ENCODE measurements at places on chromosomes 6 and 20.

GRCh38 chr6:44235891-44236516 is 10.9 kb upstream of the HSP90AB1 start:
- DNase-seq: no peak

- DNase-seq: peak; percentile 43
Measured at GRCh38 chr20:62238569-62239277, 402 bp downstream of the OSBPL2 start.

GRCh38 chr6:1596088-1596852 is 13.4 kb upstream of the FOXC1 start:
- DNase-seq: no peak

GRCh38 chr20:24677626-24678315 is 208.3 kb downstream of the SYNDIG1 start:
- no peak for DNase-seq

GRCh38 chr20:42494290-42494689 is 695.4 kb downstream of the PTPRT start:
- DNase-seq: no peak

- DNase-seq: no peak
Measured at GRCh38 chr6:6412221-6412620, 91.8 kb upstream of the F13A1 start.

GRCh38 chr6:167338541-167339117 is 13.7 kb downstream of the TTLL2 start:
- DNase-seq: no peak

GRCh38 chr6:168322966-168323365 is 3.4 kb upstream of the DACT2 start:
- no peak for DNase-seq

DNA sequence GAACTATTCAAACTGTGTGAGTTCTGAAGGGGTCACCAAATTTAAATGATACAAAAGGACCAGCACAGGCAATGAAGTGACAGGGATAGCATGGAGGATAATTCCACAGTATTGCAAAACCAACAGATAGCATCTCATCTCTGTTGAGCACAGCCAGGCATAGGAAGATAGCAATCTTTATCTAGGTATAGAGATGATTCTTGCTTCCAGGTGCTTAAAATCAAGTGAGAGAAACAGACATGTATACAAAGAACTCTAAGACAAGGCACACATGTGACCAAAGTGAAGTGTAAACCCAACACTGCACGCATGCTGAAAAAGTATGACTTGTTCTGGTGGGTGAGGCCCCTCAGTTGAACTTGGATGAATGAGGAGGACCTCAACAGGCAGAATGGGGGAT is 48.4 kb upstream of the ARMC2 start:
- DNase-seq: no peak

DNA sequence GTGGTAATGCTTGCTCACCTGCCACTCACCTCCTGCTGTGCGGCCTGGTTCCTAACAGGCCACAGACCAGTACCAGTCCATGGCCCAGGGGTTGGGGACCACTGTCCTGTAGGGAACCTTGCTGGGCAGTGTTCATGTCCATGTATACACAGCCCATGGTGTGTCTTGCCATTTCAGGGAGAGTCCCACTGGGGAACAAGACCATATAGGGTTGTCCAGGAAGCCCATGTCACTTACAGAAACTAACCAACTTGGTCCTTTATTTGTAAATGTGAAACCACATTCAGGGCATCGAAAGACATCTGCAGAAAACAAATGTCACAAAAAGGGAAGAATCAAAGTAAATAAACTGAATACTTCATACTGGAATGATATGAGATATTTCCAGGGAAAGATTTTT is 179.1 kb downstream of the NFATC2 start:
- no peak for DNase-seq

GRCh38 chr20:10453241-10453640 is 18.1 kb downstream of the SLX4IP start:
- DNase-seq: no peak

- DNase-seq: peak; percentile 24
Measured at GRCh38 chr6:26240157-26241032, 124.6 kb upstream of the BTN3A2 start.

GRCh38 chr20:5331340-5331739 is 14.6 kb upstream of the PROKR2 start:
- no peak for DNase-seq

DNA sequence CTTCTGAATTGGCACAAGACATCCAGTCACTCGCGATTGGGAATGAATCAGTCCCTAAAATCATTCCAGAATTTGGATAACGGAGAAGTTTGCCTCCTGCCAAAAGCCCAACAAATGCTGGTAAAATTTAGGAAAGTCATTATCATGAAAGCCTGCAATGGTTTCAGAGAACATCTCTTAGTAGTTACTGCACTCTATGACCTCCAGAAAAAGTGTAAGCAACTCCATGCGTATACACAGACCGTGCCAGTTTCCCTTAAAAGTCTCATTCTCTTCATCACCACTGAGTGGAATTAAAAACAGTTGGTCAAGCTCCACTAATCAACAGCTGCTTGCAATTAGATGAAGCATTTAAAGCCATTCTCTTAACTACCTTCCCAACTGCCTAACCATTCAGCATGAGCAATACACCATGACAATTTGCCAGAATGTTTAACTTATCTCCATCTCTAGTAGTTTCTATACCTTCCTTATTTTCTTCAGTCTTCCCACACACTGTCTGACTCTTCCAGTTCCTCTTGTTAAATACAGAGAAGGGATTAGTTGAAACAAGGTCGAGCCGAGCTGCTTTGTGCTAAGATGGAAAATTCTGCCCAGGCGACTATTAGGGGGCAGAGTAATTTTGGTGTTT is 183.6 kb upstream of the PRDM1 start:
- no peak for DNase-seq

DNA sequence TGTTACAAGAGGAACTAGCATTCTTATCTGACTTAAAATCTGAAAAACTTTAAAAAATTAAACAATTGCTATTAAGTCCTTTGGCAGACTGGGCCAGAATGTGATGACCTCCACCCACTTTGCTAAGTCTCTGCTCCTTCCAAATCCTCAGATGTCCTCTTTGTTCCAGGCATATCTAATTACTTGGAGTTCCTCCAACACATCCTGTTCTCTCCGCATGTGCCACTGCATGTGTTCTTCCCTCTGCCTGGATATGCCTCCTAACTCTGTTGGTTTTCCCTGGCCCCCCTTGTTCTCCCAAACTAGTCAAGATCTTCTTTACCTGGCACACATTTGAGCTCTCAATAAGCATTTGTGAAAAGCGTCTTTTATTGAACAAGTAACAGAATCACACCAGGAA is 23.1 kb downstream of the ELOVL2 start:
- DNase-seq: no peak

DNA sequence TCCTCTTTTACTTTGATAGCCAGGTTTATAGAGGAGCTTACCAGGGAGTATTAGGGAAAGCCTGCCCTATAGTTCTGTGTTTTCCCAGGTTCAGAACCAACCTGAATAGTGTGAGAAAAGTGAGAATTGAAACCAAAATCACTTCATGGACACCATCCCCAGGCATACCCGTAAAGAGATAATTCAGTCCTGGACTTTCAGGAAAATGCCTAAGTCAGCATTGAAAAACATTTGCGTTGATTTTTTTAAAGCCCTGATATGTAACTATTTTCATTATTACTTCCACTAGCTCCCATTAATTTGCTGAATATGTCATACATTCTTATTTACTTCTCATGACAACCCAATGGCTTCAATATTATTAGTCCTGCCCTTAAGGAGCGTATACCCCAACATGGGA is 77.4 kb upstream of the TCF21 start:
- DNase-seq: no peak

DNA sequence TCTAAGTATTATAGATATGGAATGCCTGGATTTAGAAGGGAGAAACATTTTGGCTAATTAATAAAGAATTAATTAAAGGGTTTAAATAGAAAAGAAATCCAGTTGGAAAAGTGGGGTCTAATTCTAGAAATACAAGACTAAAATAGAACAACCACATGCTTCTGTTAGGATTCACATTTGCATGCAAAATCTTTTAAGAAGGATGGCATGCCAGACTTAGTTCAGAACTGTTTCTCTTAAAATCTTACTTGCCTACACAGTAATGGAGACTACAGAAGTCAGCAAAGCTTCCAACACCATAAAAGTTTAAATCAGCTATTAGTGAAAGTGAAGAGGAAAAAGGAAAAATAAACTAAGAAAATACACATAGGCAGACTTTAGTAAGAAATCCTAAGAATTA is 32.7 kb upstream of the KATNA1 start:
- DNase-seq: no peak

DNA sequence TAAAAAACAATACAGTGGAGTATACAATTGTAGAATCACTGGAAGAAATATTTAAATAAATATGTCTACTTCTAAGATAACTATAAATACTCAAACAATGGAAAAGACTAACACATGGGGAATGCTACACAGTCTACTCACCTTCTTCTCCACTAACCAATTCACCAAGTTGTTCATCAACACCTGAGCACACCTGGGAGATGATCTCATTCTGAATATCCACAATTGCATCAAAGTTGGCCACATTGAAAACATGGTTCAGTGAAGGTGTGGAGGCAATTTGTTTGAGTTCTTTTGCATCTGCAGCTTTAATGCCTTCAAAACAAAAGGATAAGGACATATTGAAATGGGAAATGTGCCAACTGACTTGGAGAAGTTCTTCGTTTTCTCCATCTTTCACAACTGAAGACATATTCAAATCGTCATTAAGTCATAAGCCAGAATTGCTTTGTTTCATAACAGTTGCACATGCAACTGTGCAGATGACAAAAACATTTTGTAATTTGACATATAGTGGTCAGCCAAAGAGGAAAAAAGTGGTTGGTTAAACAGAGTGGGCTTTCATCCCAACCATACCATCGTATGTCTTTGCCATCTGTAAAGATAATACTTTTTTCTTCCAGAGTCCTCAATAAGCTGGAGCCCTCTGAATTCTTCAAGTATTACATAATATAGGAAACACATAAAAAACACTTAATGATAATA is 17.5 kb downstream of the COL12A1 start:
- no peak for DNase-seq

- DNase-seq: no peak
Measured at GRCh38 chr20:57993716-57994431, 234.6 kb downstream of the ANKRD60 start.

DNA sequence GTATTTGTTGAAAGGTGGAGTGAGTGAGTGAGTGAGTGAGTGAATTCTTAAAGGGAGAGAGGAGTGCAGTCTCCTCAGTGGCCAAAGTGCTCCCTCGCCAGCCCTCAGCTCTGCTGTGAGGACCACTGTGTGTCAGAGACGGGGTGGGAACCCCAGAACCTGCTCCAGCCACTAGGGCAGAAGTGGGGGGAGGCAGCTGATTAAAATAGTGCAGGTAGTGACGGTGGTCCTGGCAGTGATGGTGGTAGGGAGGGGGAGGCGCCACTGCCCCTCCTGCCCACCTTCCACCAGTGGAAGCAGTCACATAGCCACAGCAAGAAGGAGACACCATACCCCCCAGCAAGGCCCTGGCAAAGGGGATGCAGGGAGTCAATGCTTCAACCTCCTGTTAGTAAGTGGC is 133.5 kb downstream of the PHACTR3 start:
- DNase-seq: no peak

- DNase-seq: no peak
Measured at GRCh38 chr6:20350215-20350614, 51.5 kb upstream of the E2F3 start.

DNA sequence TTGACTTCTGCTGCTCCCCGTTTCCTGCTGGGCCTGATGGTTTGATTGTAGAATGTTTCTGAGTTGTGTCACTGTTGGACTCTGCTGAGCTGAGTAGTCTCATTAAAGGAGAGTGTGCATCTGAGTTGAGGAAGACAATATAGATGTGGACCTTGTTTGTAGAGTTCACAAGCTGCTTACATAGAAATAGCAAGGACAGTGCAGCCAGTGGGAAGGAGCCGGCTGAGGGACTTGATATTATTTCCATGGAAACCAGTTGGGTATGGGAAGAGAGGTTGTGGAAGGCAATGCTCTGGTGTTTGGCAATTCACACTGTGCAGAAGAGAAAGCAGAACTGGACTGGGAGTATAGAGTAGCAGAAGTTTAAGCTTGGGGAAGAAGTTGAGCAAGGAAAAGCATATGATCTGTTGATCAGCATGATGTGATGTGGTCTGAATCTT is 14.8 kb downstream of the IGF2R start:
- no peak for DNase-seq

GRCh38 chr6:110543106-110543505 is 66.7 kb upstream of the SLC22A16 start:
- no peak for DNase-seq

- DNase-seq: no peak
Measured at GRCh38 chr20:38838326-38838725, 32.8 kb downstream of the PPP1R16B start.

GRCh38 chr20:35883336-35883777 is 70.9 kb downstream of the SCAND1 start:
- no peak for DNase-seq

- peak; percentile 44 for DNase-seq
Measured at GRCh38 chr20:3115190-3116107, 30.9 kb upstream of the AVP start.

DNA sequence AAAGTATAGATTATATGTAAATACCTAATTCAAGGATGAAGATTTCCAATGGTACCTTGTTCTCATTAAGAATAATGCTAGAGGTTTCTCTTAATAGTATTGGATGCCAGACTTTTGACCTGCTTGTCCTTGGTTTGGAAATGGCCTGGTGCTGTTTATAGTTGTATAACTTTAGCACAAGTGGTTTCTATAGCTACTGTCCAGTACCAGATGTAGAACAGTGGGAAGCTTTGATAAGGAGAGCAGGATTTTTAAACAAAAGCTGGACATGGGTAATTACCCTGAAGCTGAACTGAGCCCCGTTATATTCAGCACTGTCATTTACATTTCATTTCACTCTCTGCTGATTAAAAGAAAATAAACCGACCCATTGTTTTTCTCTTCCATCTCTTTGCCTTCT is 43.7 kb downstream of the TRMT11 start:
- no peak for DNase-seq

- DNase-seq: no peak
Measured at GRCh38 chr20:6740096-6740495, 27.4 kb upstream of the BMP2 start.

- no peak for DNase-seq
Measured at GRCh38 chr6:164792666-164793065, 516.7 kb downstream of the C6orf118 start.

DNA sequence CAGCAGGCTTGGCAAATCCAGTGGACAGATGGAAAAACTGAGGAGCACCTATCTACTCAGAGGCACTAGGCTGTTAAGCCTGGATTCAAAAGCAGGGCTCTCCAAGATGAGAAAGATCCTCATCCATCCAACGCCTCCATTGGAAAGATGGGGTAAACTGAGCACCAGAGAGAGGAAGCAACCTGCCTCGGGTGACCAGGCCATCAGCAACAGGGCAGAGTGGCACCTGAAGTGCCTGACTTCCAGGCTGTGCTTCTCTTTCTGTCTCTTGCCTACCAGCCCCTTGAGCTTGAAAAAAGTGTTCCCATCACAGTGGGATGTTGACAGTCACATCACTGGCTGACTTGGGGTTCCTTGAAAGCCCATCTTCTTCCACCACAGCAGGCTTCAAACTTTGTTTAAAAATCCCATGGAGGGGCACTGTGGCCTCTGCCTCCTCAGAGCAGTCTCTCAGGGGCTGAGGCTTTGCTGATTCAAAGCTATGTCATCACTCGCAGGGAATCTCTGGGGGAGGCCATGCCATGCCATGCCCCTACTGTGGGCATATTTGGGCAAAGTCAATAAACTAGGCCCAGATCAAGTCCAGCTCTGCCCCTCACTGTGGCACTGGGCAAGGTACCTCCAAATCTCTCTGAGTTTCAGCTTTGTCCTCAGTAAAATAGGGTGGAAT is 44.8 kb upstream of the TGM2 start:
- no peak for DNase-seq

Measured in NCI-H187 (cell line).